ENCODE measurements at places on chromosomes 4 and X.
A peak's percentile ranks its signal among the peaks of the same experiment; 100 is the strongest.

DNA sequence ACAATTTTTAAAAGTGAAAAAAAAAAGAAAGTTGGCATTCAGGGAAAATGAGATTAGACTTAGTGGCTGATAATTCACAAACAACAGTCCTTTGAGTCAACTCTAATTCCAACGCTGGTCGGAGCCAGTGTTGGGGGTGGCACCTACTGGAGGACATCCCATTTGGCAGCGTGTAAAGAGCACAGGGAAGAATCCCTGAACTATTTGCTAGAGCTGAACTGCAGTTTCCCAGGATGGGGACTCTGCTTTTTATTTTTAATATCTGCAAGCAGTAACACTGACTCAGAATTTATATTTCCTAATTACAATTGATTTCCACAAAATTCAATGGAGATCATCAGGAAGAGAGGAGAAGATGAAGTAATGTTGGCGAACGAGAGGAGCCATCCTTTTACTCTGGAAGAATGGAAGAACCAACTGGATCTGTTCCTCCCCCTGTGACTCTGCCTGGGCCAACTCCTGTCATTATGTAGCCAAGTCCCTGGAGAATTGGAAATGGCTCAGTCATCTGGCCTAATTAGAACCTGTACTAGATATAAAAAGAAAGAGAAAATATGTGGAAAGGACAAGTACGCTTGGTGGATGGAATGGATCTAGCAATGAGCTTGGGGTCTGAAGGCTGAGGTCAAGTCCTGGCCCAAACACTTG is 76.7 kb downstream of the IRF2 start:
- no peak for DNase-seq

DNA sequence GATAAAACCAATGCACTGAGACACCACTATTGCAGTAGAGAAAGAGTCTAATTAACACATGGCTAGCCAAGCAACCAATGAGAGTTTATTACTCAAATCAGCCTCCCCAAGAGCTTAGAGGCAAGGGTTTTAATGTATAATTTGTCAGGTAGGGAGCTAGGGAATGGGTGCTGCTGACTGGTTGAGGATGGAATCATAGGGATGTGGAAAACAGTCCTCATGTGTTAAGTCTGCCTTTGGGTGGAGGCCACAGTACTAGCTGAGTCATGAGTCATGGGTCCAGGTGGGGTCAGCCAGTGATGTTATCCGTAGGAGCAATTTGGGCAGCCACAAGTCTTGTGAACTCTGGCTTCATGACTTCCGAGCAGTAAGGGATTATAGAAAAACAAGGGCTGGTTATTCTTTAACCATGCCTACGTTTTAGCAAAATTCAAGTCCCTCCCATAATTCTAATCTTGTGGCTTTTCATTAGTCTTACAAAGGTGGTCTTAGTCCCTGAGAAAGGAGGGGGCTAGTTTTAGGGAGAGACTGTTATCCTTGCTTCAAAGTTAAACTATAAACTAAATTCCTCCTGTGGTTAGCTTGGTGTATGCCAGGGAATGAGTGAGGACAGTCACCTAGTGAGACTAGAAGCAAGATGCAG is 25.1 kb upstream of the PLAC8 start:
- no peak for DNase-seq

DNA sequence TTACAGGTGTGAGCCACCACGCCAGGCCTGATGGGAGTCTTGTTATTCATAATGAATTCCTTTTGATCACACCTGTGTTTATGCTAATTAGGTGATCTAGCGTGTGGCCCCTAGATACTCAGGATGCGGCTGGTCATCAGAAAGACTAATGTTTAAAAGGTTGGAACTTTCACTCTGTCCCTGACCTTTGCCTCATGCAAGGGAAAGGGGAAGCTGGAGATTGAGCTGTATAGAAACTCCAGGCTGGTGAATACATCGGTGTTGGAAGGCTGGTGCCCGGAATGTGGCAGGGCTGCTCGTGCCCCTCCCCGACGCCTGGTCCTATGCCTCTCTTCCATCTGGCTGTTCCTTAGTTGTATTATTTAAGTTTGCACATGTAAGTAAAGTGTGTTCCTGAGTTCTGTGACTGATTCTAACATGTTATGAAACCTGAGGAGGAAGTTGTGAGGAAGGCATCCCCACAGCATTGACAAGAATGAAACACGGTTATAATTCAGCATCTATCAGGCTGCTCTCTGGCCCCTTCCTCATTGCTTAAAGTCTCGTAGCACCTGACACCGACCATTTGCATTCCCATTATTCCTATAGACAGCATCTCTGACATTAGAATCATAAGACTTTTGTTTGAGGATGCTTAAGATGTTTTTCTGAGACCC is 28.9 kb downstream of the CASP3 start:
- DNase-seq = no peak

GRCh38 chr4:75048208-75048879 is 115.4 kb downstream of the PARM1 start:
- DNase-seq = no peak

- DNase-seq = no peak
Measured at GRCh38 chr4:60359746-60360367, 840.3 kb upstream of the ADGRL3 start.

DNA sequence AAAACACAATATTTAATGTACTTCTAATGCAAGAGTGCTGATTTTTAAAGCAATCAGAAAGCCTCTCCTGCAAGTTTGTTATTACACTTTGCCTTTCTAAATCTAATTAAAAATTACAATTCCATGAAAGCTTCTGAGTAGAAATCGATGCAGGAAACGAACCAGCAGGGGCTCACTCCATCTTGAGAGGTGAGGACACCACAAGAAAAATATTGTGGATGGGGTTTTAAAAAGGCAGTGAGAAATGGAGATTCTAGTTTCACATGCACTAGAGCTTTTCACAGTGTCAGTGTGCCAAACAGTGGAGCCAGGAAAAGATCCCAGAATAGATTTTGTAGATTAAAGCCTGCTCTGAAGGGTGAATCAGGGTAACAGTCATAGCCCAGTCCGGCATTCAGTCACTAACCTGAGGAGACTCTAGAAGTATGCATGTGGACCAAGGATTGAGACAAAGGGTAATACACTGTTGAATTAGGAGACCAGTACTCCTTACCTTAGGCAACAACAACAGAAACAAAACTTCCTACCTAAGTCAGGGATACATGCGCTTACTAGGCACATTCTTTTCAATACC is 362.3 kb downstream of the NAF1 start:
- no peak for DNase-seq

DNA sequence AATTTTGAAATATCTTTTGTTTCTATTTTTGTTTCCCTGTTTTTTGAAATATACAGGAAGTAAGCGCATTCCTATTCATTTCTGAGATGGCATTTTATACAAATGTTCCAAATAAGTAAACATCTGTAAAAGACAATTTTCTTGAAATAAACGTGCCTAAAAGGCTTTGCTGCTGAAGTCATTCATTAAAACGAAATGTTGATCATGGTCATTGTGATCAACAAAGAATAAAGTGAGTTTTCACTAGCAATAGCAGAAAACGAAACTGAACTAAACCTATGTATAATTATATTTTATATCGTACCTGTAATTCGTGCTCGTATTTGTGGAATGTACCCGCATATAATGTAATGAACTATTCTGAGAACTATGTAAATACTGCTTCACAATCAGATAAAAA is 221.2 kb downstream of the MGST2 start:
- no peak for DNase-seq

GRCh38 chrX:69493193-69493592 is 10.9 kb upstream of the NALF2 start:
- DNase-seq = peak; percentile 76

- DNase-seq = no peak
Measured at GRCh38 chrX:53547668-53548067, 113.5 kb upstream of the HSD17B10 start.

GRCh38 chrX:49276671-49277534 is 7.3 kb downstream of the PPP1R3F start:
- no peak for DNase-seq

DNA sequence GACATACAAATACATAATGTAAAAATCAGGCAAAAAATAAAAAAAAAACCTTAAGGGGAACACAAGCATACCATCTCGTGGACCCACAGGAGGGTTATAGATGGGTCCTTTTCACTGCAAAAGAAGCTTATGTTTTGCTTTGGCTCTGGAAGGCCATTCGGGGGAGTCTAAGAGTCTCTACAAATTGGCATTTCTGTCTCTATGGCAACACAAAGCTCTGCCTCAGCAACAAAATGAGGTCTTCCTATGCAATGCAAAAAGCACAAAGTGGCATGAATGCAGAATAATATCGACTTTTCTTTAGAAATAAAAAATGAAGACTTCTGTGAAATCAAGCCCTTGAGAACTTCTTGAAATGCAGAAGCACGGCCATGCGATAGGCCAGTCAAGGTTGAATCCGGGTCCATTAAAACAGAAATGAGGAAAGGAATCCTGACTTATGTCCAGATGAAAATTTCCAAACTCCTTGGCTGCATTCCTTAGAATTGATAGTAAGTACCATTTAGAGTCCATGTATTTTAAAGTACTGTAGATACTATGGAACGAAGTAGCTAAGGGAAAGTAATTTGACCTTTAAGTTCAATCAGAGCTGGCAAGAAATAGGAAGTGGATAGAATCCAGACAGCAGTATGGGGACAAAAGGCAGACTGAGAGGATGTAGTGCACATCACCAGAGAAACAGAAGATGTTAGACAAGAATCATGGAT is 63.7 kb upstream of the PDLIM3 start:
- no peak for DNase-seq
